ENCODE measurements at places on chromosomes 13 and 19. TPM values are rescaled to one million over a fixed set of nuclear protein-coding genes. Genes with fewer than 3 reads are reported as not detected.

- H3K27ac ChIP-seq = no peak overlapping the region
- DNase-seq = no peak
- H3K36me3 ChIP-seq = no peaks in the 10 kb centered on the region
- no peaks in the 10 kb centered on the region for H3K27me3 ChIP-seq
- peaks cover 10% of the 10 kb centered on the region for H3K4me1 ChIP-seq
Measured at GRCh38 chr19:19064098-19064722, 416 bp downstream of the SLC25A42 start.

The TTC9B gene
- total RNA-seq = not detected

The PRTN3 gene
- total RNA-seq = not detected

The ZNF320 gene
- total RNA-seq = 15.3 TPM

The PTGER1 gene
- 1.7 TPM for total RNA-seq

The ZNF57 gene
- 16.7 TPM for total RNA-seq

The FCAR gene
- total RNA-seq = not detected

Data from SJCRH30 (cell line).